HFFc6 (cell line): ENCODE measurements at places on chromosomes 7 and 10.

GRCh38 chr10:44974082-44974627 lies 4.5 kb downstream of the DEPP1 start:
- H3K4me3 ChIP-seq = peak overlapping the region; percentile 84; the same call in 1 of the 2 replicates
- H3K27me3 ChIP-seq = peaks cover 5% of the 10 kb centered on the region
- no peaks in the 10 kb centered on the region for H3K36me3 ChIP-seq
- DNase-seq = no peak
- peak overlapping the region; percentile 88 for H3K27ac ChIP-seq

GRCh38 chr10:102468683-102469082 lies 17.3 kb upstream of the C10orf95 start:
- DNase-seq = no peak
- no peak overlapping the region for H3K4me3 ChIP-seq
- H3K27me3 ChIP-seq = peaks cover 2% of the 10 kb centered on the region
- H3K4me1 ChIP-seq = no peaks in the 10 kb centered on the region
- H3K27ac ChIP-seq = no peak overlapping the region
- H3K36me3 ChIP-seq = no peaks in the 10 kb centered on the region

DNA sequence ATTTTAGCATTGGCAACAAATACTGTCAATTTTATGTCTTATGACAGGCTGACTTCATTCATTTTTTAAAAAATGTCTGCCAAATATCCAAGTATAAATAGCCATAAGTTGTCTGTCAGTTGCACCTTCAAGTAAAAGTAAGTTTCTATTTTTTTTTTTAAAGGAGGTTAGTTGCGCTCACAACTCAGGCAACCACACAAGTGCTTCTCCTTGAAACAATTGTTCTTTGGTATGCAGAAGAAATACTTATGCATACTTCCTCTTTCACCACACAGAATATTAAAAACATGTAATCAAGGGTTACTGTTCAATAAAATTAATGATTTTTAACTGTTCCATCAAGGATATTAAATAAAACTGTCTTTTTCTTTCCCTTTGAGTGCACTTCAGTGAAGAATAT lies 97.9 kb downstream of the RTKN2 start:
- DNase-seq = no peak
- H3K27me3 ChIP-seq = peaks cover 4% of the 10 kb centered on the region; the same call in 1 of the 2 replicates
- H3K4me3 ChIP-seq = no peak overlapping the region
- H3K27ac ChIP-seq = no peak overlapping the region

- H3K27me3 ChIP-seq = no peaks in the 10 kb centered on the region
- peak overlapping the region; percentile 83 for H3K27ac ChIP-seq
- DNase-seq = peak; percentile 65
- H3K4me3 ChIP-seq = no peak overlapping the region; the same call in 1 of the 2 replicates
- peaks cover 23% of the 10 kb centered on the region for H3K36me3 ChIP-seq
These were observed 2.9 kb upstream of the GET4 start for GRCh38 chr7:873367-874002.

GRCh38 chr10:31035266-31035798 lies 3.7 kb upstream of the ZNF438 start:
- 0 out of 2 replicates have a peak, but pooled peaks cover under 1% of the 10 kb centered on the region for H3K36me3 ChIP-seq
- no peak for DNase-seq
- H3K27me3 ChIP-seq = no peaks in the 10 kb centered on the region; the same call in 1 of the 2 replicates
- H3K4me1 ChIP-seq = peaks cover 47% of the 10 kb centered on the region
- no peak overlapping the region; the same call in 1 of the 2 replicates for H3K27ac ChIP-seq
- no peak overlapping the region for H3K4me3 ChIP-seq

DNA sequence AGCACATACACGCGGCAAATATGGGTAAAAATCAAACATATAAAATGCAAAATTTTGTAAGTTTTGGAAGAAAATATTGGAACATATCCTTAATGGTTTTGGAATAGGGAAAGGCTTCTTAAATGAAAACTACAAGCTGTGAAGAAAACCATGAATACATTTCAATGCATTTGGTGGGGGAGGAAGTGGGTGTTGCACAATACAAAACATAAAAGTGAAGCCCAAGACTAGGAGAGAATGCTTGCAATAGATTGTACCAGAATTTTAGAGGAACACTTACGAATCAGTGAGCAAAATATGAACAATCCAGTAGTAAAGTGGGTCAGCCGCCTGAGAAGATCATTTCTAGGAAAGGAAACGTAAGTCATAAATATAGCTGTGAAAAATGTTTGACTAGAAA lies 322.6 kb upstream of the MKI67 start:
- H3K4me3 ChIP-seq = no peak overlapping the region
- DNase-seq = no peak
- no peaks in the 10 kb centered on the region for H3K27me3 ChIP-seq
- no peaks in the 10 kb centered on the region for H3K4me1 ChIP-seq

GRCh38 chr7:35482231-35482630 lies 212.7 kb downstream of the HERPUD2 start:
- no peaks in the 10 kb centered on the region for H3K36me3 ChIP-seq
- no peak for DNase-seq
- H3K27me3 ChIP-seq = peaks cover 7% of the 10 kb centered on the region
- no peak overlapping the region for H3K27ac ChIP-seq

DNA sequence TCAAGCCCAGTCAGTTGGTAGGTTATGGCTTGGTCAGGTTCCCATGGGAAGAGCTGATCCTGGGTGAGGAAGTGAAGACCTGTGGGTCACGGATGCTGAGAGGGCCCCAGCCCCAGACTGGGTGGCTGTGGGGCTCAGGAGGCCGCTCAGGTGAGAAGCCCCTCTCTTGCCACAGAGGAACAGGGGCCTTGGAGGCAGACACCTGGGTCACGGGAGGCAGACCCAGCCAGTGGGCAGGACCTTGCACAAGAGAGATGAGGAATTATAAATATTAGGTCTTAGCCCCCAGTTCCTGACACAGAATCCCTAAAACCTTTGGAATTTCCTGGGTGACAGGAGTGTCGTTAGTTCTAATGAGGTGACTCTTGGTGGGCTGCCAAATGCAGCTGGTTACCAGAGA lies 10.6 kb upstream of the CRHR2 start:
- H3K27me3 ChIP-seq = peaks cover 43% of the 10 kb centered on the region
- no peaks in the 10 kb centered on the region for H3K4me1 ChIP-seq
- H3K36me3 ChIP-seq = no peaks in the 10 kb centered on the region
- H3K27ac ChIP-seq = no peak overlapping the region
- no peak for DNase-seq

DNA sequence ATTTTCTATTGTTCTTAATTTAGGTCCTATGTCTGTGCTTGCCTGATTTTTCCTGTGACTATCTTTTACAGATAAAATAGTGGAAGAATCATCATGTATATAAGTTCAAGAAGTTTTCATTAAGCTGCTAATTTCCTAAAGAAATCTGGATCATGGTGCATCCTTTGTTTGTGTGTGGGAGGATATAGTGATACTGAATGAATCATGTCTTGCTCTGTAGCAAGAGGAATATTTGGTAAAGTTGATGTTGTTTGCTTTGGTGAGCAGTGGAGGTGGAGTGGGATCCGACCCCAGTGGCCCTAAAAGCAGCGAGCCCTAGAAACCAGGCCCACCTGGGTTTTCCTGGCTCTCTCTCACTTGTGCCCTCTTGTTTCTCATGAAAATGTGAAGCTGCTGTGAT lies 83.7 kb downstream of the CCNY start:
- H3K27me3 ChIP-seq = peaks cover 3% of the 10 kb centered on the region; the same call in 1 of the 2 replicates
- H3K4me1 ChIP-seq = peaks cover 79% of the 10 kb centered on the region
- 0 out of 2 replicates have a peak overlapping the region, but pooled peaks have one; percentile 11 for H3K4me3 ChIP-seq
- H3K27ac ChIP-seq = peak overlapping the region; percentile 97

DNA sequence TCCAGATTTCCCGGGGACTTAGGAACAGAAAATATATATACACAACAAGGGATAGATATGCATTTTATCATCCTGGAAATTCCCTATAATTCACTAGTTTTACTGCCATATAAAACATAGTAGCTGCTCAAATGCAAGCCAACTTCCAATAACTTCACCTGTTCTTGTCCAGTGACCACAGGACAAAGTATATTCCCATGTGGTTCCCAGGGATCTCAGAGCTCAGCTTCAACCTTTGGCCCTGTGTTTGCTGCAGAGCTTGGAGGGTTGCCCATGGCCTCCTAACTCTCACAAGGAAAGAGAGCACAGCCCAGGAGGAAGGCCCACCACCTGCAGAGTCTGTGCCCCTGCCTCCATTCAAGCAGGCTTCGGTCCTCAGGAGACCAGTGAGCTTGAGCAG lies 4.5 kb upstream of the DRGX start:
- H3K4me1 ChIP-seq = peaks cover 6% of the 10 kb centered on the region
- no peak for DNase-seq
- H3K4me3 ChIP-seq = no peak overlapping the region
- H3K27ac ChIP-seq = no peak overlapping the region

DNA sequence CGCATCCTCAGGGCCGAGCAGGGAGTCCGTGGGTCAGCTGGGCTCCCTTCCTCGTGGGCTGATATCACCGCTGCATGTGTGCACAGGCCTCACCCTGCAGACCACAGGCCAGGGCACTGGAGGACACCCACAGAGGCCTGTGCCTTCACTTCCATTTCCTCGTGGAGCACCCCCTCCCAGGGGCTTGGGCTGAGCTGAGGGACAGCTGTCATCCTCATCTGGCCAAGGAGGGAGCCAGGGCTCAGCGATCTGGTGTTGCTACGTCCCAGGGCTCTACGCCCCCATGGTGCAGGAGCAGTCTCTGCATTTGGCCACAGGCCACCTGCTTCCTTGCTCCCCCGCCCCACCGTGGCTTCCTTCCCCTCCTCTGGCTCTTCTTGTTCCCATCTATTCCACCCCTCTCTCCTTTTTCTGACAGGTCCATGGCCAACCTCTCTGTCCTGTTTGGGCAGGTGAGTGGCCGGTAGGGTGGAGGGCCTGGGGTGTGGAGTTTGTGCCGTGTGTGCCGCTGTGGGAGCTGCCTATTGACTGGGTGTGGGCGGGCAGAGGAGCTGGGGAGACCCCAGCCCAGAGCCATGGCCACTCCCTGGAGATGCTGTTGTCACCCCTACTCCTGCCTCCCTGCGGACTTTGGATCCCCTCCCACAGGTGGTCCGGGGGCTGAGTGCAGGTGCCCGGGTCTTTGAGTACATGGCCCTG lies 8.3 kb upstream of the ASIC3 start:
- no peaks in the 10 kb centered on the region; the same call in 1 of the 2 replicates for H3K27me3 ChIP-seq
- H3K36me3 ChIP-seq = no peaks in the 10 kb centered on the region
- DNase-seq = no peak
- peak overlapping the region; percentile 97 for H3K27ac ChIP-seq
- H3K4me3 ChIP-seq = no peak overlapping the region

DNA sequence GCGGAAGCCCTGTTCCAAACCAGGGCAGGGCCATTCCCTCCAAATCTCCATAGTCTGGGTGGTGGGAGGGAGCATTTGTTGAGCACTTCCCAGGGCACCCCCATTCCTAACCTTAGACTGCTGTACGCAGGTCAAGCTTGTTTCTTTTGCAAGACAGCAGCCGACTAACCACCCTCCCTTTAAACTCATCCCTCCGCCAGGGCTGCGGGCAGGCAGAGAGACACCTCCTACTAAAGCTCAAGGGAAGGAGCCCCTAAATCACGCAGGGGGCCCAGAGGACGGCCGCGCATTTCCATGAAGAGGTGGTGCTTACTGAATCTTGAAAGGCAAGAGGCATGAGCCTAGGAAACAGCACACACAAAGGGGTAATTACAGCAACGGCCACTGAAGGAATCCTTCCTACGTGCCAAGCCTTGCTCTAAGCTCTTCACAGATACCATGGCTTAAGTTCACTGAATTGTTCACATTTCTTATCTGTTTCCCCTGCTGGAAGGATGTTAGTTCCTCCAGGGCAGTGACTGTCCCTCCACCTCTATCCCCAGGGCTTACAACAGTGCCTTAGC lies 90.0 kb downstream of the PROSER2 start:
- no peak overlapping the region for H3K27ac ChIP-seq
- peaks cover 21% of the 10 kb centered on the region for H3K27me3 ChIP-seq
- peaks cover 10% of the 10 kb centered on the region; the same call in 1 of the 2 replicates for H3K4me1 ChIP-seq
- no peaks in the 10 kb centered on the region for H3K36me3 ChIP-seq
- H3K4me3 ChIP-seq = no peak overlapping the region

DNA sequence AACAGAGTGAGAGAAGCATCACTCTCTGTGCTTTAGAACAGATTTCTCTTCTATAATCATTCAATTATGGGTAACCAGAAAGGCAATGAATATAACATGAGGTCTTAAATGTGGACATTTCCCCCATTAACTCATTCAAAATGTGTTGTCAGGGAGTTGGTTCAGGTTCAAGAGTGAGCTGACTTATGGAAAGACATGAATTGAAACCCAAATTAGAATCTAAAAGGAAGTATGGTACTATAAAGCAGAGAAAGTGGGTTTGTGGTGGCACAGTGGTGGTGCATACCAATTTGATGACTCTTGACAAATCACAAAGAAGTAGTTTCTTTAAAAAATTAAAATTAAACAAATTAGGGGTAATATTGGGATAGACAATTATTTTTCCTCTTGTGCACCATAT lies 114.6 kb upstream of the MEOX2 start:
- H3K36me3 ChIP-seq = no peaks in the 10 kb centered on the region
- no peak overlapping the region for H3K4me3 ChIP-seq
- H3K4me1 ChIP-seq = peaks cover 29% of the 10 kb centered on the region
- no peaks in the 10 kb centered on the region for H3K27me3 ChIP-seq
- DNase-seq = no peak

GRCh38 chr10:86651021-86651471 lies 3.3 kb upstream of the OPN4 start:
- no peak overlapping the region for H3K27ac ChIP-seq
- DNase-seq = no peak
- no peaks in the 10 kb centered on the region for H3K36me3 ChIP-seq
- peaks cover 41% of the 10 kb centered on the region for H3K4me1 ChIP-seq

DNA sequence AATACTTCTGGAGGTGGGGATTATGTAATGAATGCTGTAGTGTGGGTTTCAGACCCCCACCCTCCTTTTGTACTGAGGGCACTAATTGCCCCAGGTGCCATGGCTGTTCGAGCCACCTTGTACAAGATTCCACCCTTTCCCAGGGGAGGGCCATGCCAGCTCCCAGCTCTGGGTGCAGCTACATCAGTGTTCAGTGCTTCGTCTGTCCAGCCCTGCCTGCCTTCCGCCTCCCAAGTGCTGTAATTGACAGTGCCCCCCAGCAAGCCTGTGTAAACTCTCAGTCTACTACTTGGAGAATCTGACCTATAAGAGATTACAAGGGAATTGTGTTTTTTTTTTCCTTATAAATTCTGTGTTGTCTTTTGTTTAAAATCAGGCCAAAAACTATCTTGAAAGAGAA lies 33.0 kb downstream of the GTF2I start:
- peaks cover 4% of the 10 kb centered on the region; the same call in 1 of the 2 replicates for H3K27me3 ChIP-seq
- H3K4me1 ChIP-seq = peaks cover 5% of the 10 kb centered on the region; the same call in 1 of the 2 replicates
- DNase-seq = no peak
- H3K36me3 ChIP-seq = peaks cover 36% of the 10 kb centered on the region
- H3K4me3 ChIP-seq = no peak overlapping the region

GRCh38 chr7:40350100-40350499 lies 215.3 kb downstream of the SUGCT start:
- no peak for DNase-seq
- no peaks in the 10 kb centered on the region for H3K4me1 ChIP-seq
- H3K36me3 ChIP-seq = no peaks in the 10 kb centered on the region
- H3K27ac ChIP-seq = no peak overlapping the region
